ENCODE measurements at places on chromosomes 7 and 10. TPM values are rescaled to one million over a fixed set of nuclear protein-coding genes. Genes with fewer than 3 reads are reported as not detected.

Gene NUTM2E
- not detected for total RNA-seq

Gene NRCAM
- 1.2 TPM for total RNA-seq

Gene PKD2L1
- not detected for total RNA-seq

Gene AKR1C2
- 146 TPM for total RNA-seq

Gene PLEKHS1
- not detected for total RNA-seq

Gene NRG3
- total RNA-seq: 10.6 TPM

Gene BLVRA
- total RNA-seq: 22.8 TPM

Data from dermis lymphatic vessel endothelial cell (primary cell).